ENCODE measurements at places on chromosomes 5 and 9. TPM values are rescaled to one million over a fixed set of nuclear protein-coding genes. Genes with fewer than 3 reads are reported as not detected.

KCNIP1 gene
- not detected for total RNA-seq

CARD6 gene
- total RNA-seq = 4.4 TPM

RANBP17 gene
- total RNA-seq = not detected

IFNB1 gene
- not detected for total RNA-seq

- no peak for DNase-seq
- H3K4me3 ChIP-seq = no peak overlapping the region
- no peaks in the 10 kb centered on the region for H3K4me1 ChIP-seq
- H3K36me3 ChIP-seq = no peaks in the 10 kb centered on the region
These were observed 6.6 kb upstream of the ALDH1B1 start for GRCh38 chr9:38385896-38386295.

WWC1 gene
- total RNA-seq = 2.0 TPM

DNA sequence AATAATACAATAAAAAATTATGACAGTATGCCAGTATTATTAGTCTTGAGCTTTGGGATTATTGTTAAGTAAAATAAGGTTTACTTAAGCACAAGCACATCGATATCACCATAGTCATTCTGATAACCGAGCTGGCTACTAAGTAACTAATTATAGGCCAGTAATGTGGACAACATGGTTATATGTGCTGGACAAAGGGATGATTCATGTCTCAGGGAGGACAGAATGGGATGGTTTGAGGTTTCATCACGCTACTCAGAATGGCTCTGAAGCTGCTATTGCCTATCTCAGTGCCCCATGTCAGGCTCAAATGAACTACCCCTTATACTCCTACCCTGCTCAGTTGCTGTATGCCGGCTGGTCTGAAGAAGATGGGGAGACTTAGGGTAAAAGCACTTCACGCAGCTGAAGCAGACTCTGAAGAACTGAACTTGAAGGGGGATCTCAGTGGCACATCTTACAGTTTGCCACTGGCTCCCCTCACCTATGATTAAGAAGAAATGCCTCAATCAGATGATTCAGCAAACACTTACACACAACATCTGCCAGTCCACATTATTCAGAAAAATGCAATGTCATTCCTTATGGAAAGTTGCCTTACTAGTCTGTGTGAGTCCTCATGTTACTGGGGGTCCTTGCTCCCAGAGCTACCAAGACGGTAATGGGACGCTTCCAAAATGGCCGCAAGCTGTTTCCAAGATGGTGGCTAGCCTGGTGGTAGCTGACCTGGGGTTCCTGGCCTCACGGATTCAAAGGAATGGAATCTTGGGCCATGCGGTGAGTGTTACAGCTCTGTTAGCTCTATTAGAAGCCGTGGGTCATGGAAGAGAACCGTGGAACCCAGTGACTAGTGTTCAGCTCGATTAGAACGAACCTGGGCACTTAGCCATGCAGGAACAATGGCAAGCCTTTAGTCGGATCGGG is 1098.6 kb downstream of the TAF11L14 start:
- peaks cover 3% of the 10 kb centered on the region for H3K4me1 ChIP-seq
- DNase-seq = no peak
- no peak overlapping the region for H3K4me3 ChIP-seq
- H3K27ac ChIP-seq = no peak overlapping the region

DNA sequence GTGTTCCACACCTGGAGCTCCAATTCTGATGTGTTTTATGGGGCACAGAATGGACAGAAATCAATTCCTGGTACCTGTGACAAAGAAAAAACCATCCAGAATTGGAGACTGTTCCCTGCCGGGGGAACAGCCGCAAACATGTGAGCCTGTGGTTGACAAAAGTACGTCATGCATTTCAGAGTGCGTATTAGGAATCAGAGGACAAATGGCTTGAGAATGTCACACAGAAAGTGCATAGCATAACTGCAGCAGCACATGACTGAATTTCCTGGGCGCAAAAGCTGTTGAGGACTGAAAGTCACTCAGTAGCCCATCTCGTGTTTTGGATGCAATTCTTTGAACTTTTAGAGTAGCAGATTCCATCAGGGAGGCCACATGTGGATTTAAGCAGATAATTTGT is 85.1 kb downstream of the TRIO start:
- no peak overlapping the region for H3K27ac ChIP-seq
- H3K27me3 ChIP-seq = peaks cover 3% of the 10 kb centered on the region
- DNase-seq = no peak
- H3K36me3 ChIP-seq = no peaks in the 10 kb centered on the region
- no peaks in the 10 kb centered on the region for H3K4me1 ChIP-seq

DNA sequence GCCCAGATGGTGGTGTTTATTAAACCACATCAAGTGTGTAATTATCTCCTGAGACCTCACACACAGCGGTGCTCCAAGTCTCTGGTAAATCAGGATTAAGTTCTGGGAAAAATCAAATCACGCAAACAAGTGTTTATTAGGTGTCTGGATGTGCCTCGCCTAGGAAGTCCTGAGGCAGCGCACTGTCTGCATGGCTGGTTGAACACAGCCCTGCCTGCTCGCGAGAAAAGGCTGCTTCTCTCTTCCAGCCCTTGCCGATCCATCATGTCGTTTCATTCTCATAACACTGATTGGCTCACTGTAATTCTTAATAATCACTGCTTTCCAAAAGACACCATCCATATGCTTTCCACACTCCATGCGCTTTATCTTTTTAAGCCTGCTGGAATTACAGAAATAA is 229.6 kb upstream of the DAP start:
- no peak overlapping the region for H3K27ac ChIP-seq
- peaks cover 9% of the 10 kb centered on the region for H3K4me1 ChIP-seq
- DNase-seq = no peak
- H3K36me3 ChIP-seq = no peaks in the 10 kb centered on the region
- no peak overlapping the region for H3K4me3 ChIP-seq

- H3K4me1 ChIP-seq = no peaks in the 10 kb centered on the region
- H3K27ac ChIP-seq = no peak overlapping the region
- no peaks in the 10 kb centered on the region for H3K27me3 ChIP-seq
- H3K36me3 ChIP-seq = no peaks in the 10 kb centered on the region
- H3K4me3 ChIP-seq = no peak overlapping the region
These were observed 638.0 kb downstream of the IRX1 start for GRCh38 chr5:4233671-4234070.

DNA sequence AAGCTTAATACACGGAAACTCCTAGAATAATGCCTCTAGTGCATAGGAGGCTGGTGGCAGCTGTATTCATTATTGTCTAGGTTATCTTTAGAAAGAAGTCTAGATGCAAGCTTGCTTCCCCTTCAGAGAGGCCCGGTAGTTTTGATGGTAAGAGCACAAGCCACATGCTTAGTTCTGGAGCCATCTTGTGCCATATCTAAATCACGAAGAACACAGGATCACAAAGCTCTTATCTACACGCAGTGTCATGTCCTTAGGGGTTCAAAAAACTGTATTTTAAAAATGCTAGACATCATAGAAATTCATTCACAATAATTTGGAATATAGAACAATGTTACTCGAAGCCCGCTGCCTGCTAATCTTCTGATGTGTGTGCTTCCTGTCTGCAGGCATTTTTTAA is 6.2 kb downstream of the CACFD1 start:
- H3K27me3 ChIP-seq = no peaks in the 10 kb centered on the region
- no peaks in the 10 kb centered on the region for H3K36me3 ChIP-seq
- DNase-seq = no peak
- no peak overlapping the region for H3K4me3 ChIP-seq
- no peaks in the 10 kb centered on the region for H3K4me1 ChIP-seq
- H3K27ac ChIP-seq = no peak overlapping the region

- no peaks in the 10 kb centered on the region for H3K4me1 ChIP-seq
- no peak overlapping the region for H3K27ac ChIP-seq
- H3K27me3 ChIP-seq = no peaks in the 10 kb centered on the region
- DNase-seq = no peak
- H3K36me3 ChIP-seq = no peaks in the 10 kb centered on the region
- no peak overlapping the region for H3K4me3 ChIP-seq
These were observed 47.8 kb downstream of the YIPF5 start for GRCh38 chr5:144122641-144123040.

C9orf43 gene
- total RNA-seq = 0.86 TPM

DNA sequence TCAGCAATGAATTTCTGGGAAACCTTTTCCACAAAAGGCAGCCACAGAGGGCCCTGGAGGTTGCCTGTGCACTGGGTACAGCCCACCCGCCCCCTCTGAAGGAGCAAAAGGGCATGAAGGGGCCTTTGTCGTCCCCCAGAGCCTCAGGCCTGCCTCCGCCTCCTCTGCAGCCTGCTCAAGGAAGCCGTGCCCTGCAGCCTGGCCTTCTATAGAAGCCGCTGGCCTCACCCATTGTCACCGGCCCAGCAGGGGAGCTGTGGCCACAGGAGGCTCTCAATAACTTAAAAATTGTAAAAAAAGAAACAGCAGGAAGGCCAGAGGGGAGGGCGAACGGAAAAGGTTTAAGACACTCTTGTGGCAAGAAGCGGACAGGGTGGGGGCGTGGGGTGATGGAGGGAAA is 213.3 kb downstream of the IRX2 start:
- no peaks in the 10 kb centered on the region for H3K36me3 ChIP-seq
- no peaks in the 10 kb centered on the region for H3K4me1 ChIP-seq
- no peak overlapping the region for H3K4me3 ChIP-seq
- H3K27me3 ChIP-seq = no peaks in the 10 kb centered on the region

IL9 gene
- total RNA-seq = not detected

- no peaks in the 10 kb centered on the region for H3K27me3 ChIP-seq
- H3K36me3 ChIP-seq = no peaks in the 10 kb centered on the region
- H3K27ac ChIP-seq = peak overlapping the region; percentile 13
- DNase-seq = no peak
These were observed 1.7 kb downstream of the SMIM3 start for GRCh38 chr5:150780187-150780692.

GRCh38 chr9:111965566-111966019 is 69.0 kb downstream of the UGCG start:
- no peak overlapping the region for H3K27ac ChIP-seq
- H3K27me3 ChIP-seq = no peaks in the 10 kb centered on the region
- H3K4me3 ChIP-seq = no peak overlapping the region
- no peaks in the 10 kb centered on the region for H3K4me1 ChIP-seq
- no peak for DNase-seq

PCDHB6 gene
- not detected for total RNA-seq

Measured in CD4-positive, alpha-beta memory T cell (primary cell).